ENCODE measurements at places on chromosomes 6 and 20. TPM values are rescaled to one million over a fixed set of nuclear protein-coding genes. Genes with fewer than 3 reads are reported as not detected.

DNA sequence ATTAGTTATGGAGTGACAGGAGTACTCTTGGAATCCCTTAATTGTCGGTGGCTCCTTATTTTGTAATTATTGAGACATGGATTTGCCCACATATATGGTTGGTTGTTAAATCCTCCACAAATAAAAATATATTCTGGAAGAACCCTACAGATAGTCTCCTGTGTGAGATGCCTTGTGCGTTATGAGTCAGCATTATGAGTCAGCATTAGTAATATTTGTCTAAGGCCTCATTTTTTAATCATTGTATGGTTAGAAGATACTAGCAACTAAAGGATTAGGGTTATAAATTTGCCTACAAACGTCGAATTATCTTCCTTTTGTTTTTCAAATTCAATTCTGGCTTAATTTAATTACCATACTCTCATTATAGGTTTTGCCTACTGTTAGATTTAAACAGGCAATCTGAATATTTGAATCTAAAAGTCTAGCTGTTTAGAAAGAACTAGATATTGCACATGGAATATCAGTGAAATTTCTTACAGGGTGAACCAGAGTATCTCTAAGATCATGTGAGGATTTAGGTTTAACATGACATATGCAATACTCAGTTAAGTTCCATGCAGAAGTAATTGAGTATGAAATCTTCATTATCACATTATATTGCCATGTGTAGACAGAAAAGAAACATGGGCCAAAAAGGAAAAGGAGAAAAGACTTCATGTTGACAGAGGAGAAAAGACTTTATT lies 5.9 kb downstream of the C6orf58 start:
- peaks cover 10% of the 10 kb centered on the region for H3K4me1 ChIP-seq
- no peak overlapping the region for H3K27ac ChIP-seq
- H3K27me3 ChIP-seq = 0 out of 2 replicates have a peak, but pooled peaks cover 6% of the 10 kb centered on the region
- no peak overlapping the region for H3K4me3 ChIP-seq
- H3K36me3 ChIP-seq = no peaks in the 10 kb centered on the region

MARCKS gene
- 148 TPM for total RNA-seq

DNA sequence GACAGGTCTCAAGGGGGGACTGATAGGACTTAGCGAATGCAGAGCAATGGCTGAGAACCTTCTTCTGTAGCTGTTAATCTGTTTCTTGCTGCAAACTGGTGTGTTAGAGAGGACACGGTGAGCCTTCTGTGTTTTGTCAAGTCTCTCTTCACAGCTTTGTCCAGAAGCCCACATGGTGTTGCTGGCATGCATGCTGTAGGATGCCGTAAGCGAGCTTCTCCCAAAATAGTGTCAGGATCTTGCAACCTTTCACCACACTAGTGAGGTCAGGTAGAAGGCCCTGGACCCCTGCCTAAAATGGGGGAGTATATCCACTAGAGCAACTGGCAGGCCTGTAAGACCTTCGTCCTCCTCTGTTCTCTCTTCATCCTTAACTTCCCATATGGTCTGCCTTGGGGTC lies 51.9 kb upstream of the GLP1R start:
- H3K27me3 ChIP-seq = no peaks in the 10 kb centered on the region
- no peak overlapping the region for H3K4me3 ChIP-seq
- DNase-seq = no peak

- H3K4me1 ChIP-seq = peaks cover 40% of the 10 kb centered on the region
- no peaks in the 10 kb centered on the region for H3K36me3 ChIP-seq
- H3K4me3 ChIP-seq = no peak overlapping the region
- H3K27me3 ChIP-seq = no peaks in the 10 kb centered on the region
These were observed 205.0 kb upstream of the PREP start for GRCh38 chr6:105607636-105608621.

DNA sequence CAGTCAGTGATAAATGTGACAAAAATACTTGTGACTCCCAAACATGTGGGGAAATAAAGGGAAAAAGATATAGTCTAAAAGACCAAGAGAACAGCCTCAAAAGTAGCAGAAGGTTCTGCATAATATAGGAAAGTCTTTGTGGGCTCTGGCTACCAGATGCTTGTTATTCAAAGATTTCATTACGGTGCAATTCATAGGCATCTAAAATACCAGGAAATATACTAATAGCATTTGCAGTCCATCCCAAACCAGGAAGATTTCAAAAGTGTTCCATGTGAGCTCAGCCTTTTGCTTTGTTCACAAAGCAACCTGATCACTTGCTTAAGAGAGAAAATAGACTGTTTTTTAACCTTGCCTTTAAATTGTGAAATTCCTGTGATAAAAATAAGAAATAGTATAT lies 506.7 kb upstream of the MARCKS start:
- H3K4me1 ChIP-seq = peaks cover 39% of the 10 kb centered on the region
- H3K36me3 ChIP-seq = no peaks in the 10 kb centered on the region
- no peak overlapping the region for H3K4me3 ChIP-seq
- H3K27me3 ChIP-seq = no peaks in the 10 kb centered on the region
- H3K27ac ChIP-seq = peak overlapping the region; percentile 100

- H3K36me3 ChIP-seq = peaks cover 8% of the 10 kb centered on the region
- H3K4me3 ChIP-seq = peak overlapping the region; percentile 81
- DNase-seq = no peak
- H3K27me3 ChIP-seq = no peaks in the 10 kb centered on the region
- peak overlapping the region; percentile 81 for H3K27ac ChIP-seq
These were observed 690 bp downstream of the IFNGR1 start for GRCh38 chr6:137218473-137218916.

- H3K4me3 ChIP-seq = no peak within 1 kb of the TSS
- no peaks in the 10 kb centered on the region for H3K27me3 ChIP-seq
- DNase-seq = no peak
- H3K27ac ChIP-seq = no peak within 1 kb of the TSS
- H3K4me1 ChIP-seq = no peaks in the 10 kb centered on the region
These were observed at the start of gene AIF1 for GRCh38 chr6:31614684-31615578. AIF1 (plus strand) TSS chr6:31615234; CDS start chr6:31615330, 96 bp downstream.

- H3K27me3 ChIP-seq = peaks cover 31% of the 10 kb centered on the region
- H3K27ac ChIP-seq = no peak within 1 kb of the TSS
- H3K4me1 ChIP-seq = peaks cover 17% of the 10 kb centered on the region
- H3K36me3 ChIP-seq = no peaks in the 10 kb centered on the region
- peak within 1 kb of the TSS; percentile 45 for H3K4me3 ChIP-seq
These were observed at the start of gene SYNE1 for GRCh38 chr6:152637296-152638047. SYNE1 (minus strand) TSS chr6:152637362; CDS start chr6:152628331, 9,031 bp downstream.

DNA sequence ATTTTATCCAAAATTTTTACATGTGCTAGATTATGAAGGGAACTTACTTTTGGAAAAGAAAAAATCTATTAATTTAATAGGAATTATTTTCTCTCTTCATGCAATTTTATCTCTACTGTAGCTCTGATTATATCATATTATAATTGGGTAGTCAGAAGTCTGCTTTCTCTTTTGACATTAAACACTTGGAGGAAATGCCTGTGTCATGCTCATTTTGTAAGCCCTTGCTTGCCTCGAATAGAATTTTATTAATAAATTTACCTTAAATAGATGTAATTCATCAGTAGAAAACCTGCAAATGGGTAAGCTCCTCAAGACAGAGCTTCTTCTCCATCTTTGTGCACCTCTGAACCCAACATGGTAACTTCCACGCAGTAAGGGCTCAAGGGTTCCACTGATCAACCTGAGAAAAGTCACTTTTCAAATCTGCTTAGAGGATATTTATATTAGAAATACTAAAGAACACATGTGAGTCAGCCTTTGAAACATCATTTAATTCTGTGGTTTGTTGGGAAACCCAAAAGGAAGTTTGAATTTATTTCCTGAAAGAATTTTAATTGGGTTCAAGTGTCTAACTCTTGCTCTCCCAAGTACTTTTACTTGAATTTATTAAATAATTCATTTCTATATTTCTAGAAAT lies 266.0 kb downstream of the ALDH8A1 start:
- H3K27me3 ChIP-seq = no peaks in the 10 kb centered on the region
- H3K36me3 ChIP-seq = no peaks in the 10 kb centered on the region
- H3K4me3 ChIP-seq = no peak overlapping the region
- no peaks in the 10 kb centered on the region for H3K4me1 ChIP-seq

KCNQ2 gene
- total RNA-seq = not detected
